ENCODE measurements at places on chromosomes 1 and 21.

- DNase-seq, result no peak
These were observed 8.3 kb downstream of the NHLH2 start for GRCh38 chr1:115832651-115833050.

- no peak for DNase-seq
These were observed 1.9 kb upstream of the TPM3 start for GRCh38 chr1:154193821-154194220.

- DNase-seq, result no peak
These were observed 136.6 kb downstream of the PROX1 start for GRCh38 chr1:214124281-214124805.

DNA sequence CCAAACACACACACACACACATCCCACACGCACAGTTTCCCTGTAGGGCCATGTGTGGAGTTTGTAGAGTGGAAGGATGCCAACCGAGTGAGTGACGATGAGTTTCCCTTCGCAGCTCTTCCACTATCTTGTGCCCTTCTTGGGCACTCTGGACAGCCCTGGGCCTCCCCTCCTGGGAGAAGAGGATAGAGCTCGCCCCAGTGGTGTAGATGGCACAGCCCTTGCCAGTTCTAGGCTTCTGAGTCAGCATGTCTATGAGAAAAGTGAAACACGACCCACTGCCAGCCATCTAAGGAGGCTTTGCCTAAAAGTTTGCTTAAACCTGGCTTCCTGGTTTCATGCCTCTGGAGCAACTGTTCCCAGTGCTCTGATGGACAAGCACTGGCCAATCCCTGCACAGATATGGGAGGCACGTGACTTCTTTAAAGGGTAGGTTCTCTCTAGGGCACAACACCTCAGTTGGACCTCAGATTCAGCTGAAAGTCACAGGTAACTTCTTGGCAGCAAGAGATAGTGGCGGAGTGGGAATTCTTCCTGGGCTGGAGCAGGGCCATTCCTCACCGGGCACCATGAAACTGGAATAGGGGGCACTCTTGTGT lies 195.9 kb upstream of the GALNT2 start:
- no peak for DNase-seq

GRCh38 chr1:87197641-87198040 lies 131.0 kb upstream of the LMO4 start:
- DNase-seq, result no peak

DNA sequence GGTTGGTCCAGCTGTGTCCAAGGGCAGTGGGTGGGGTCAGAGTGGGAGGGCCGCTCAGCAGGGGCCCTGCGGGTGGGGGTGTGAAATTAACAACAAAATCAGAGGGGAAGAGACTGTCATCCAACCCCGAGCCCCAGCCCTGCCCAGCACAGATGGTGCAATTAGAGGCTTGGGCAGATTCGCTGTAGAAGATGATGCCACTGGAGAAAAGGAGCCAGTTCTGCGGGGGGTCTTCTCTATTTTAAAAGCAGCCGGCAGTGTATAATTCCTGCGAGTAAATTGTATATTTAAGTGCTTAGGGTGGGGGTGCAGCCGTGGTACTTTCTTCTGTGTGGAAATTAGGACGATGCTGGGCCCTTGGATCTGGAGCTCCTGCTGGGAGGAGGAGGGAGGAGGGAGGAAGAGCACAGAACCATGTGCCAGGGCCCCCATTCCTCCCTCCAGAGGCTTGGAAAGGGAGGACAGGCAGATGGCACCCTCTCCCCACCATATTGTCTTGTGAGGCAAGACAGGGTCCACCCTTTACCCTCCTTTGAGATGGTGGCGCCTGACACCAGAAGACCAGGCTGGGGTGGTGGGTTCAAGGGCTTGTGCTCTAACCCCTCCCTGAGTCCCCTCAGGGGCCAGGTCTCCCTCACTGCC lies 89.2 kb downstream of the ACTL8 start:
- DNase-seq, result no peak

- DNase-seq, result no peak
These were observed 23.6 kb upstream of the ANGPTL3 start for GRCh38 chr1:62573675-62574074.

- no peak for DNase-seq
These were observed 14.0 kb downstream of the SESN2 start for GRCh38 chr1:28273216-28273860.

- peak; percentile 94 for DNase-seq
These were observed 31.2 kb downstream of the CHD1L start for GRCh38 chr1:147273409-147274336.

GRCh38 chr21:39481886-39482285 lies 30.1 kb downstream of the SH3BGR start:
- DNase-seq, result no peak

- DNase-seq, result no peak
These were observed 41.0 kb downstream of the ATP2B4 start for GRCh38 chr1:203667616-203668015.

DNA sequence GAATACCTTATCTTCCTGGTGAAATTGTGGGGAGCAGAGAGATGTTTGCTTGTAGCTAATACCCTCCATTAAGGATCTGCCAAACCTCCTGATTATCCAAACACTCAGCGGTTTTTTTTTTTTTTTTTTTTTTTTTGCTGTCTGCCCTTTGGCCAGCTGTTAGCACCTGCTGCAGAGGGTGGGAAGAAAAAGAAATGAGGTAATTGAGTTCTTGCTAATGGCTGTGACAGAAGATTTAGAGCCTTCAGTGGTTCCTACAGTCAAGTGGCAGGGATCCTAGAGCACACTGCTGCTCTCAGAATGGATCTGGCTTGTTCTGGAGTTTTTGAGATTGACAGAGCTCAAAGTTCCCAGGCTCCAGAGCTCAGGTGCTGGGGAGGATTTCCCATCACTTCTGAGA lies 342.5 kb downstream of the DISC1 start:
- no peak for DNase-seq

DNA sequence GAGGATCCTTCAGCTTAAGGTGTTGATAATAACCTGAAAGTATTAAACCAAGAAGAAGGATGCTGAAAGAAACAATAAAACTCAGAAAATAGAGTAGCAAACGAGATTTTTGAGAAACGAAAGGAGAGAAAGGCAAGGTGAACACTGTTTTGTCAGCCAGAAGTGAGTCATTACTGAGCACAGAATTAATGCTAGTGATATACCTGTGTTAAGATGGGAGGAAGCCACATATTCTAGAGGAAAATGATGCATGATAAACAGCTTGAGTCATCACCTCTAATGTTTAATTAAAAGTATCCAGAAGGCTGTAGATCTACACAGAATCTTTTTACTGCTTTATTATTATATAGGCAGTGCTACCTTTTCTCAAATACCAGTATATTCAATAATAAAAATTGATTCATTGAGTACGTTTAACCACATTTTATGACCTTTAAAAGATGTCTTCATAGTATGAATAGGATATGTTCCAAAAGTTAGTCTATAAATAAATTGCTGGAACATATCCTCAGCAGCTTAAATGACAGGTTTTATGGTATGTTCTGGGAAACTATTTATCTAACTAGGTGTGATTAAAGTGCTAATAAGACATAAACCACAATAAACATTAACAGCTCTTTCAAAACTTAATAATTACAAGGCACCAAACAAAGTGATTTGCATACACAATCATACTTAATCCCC lies 10.3 kb downstream of the SH3GLB1 start:
- no peak for DNase-seq

- no peak for DNase-seq
These were observed 12.7 kb downstream of the NFASC start for GRCh38 chr1:204883405-204883804.

- no peak for DNase-seq
These were observed 4.8 kb downstream of the CTH start for GRCh38 chr1:70415882-70416281.

GRCh38 chr1:41905093-41905675 lies 13.5 kb downstream of the HIVEP3 start:
- DNase-seq, result no peak

DNA sequence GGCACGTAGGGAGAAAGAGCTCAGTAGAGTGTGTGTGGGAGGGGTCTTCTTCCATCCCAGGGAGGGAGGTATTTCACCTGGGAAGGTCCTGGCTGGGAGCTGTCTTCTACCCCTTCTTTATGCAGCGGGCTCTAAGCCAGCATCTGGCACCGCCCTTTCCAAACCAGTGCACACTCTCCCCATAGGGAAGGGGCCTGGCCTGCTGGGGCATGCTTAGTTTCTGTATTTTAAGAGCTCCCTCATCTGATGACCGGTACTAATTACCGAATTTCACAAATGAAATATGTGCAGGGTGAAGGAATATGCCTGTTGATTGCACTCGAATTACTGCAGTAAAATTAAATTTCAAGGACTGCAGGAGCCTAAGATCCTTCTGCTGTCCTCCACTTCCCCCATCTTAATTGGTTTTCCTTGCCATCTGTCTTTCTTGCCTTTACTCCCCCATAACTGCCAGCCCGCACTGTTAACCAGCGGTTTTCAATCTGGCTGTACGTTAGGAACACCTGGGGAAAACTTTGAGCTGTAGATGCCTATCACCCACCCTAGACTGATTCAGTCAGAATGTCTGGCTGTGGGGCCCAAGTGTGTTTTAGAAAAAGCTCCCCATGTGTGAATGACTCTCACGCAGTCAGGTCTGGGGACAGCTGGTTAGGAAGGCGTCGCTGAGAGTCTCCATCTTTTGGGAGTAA lies 20.1 kb downstream of the GALNT2 start:
- no peak for DNase-seq

DNA sequence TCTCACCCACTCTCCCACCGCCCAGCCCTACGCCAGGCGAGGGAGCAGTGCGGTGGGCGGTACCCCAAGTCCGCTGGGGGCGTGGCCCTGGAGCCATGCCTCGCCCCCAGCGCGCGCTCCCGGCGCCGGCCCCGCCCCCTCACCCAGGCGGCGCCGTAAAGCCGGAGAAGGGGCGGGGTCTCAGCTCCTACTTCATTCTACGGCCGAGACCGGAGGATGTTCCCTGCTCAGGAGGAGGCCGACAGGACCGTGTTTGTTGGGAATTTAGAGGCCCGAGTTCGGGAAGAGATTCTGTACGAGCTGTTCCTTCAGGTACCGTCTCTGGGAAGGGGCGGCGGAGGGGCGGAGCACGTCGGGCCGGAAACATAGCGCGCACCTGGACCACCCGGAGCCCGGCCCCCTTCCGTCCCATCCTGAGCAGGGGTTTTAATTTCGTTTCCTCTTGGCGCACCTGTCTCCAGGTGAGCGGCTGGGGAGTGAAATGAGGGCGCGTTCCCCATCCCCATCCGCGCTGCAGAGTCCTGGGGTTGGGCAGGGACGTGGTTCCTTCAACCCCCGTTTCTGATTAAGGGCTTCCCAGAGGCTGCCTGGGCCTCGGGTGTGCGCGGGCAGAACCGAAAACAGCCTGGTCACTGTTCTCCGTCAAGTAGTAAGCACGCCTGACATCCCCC lies at the start of gene RBM11:
RBM11 (plus strand) TSS at position 187 of the 671 bp plus-strand sequence; CDS start at position 217, 30 bp downstream.
- peak; percentile 9 for DNase-seq

DNA sequence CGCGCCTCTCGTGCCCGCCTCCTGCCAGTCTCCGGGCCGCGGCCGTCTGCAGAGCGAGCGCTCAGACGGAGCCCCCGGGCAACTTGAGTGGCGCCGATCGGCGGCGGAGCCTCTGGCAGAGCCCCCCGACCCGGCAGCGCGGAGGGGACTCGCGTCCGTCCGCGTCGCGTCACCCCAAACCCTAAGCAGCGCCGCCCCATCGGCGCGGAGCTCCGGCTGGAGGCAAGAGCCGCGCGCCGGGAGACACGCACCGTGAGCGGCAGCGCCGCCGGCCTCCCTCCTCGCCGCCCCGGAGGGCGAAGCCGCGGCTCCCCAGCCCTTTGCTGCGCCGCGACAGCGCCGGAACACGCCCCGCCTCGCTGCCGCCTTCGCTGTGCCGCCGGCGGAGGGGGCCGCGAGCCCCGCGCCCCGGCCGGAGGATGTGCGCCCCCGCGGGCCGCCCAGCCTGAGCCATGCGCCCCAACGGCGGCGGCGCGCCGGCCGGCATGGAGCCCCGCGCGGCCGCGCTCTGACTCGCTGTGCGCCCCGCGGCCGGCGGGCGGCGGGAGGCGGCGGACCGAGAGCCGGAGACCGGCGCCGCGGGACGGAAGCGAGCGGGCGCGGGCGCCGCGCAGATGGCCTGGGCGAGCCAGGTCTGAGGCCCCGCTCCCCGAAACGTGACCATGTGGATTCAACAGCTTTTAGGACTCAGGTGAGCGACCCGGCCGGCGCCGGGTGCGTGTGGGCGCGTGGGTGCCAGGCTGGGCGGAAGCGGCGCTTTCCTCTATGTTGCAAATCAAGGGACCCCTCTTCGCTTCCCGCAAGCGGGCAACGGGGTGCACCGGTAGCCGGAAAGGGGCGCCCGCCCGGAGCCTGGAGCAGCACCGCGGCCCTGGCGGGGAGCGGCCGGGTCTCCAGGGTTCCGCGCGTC lies 610 bp downstream of the AJAP1 start:
- DNase-seq, result no peak

- DNase-seq, result no peak
These were observed 5.2 kb upstream of the BACH1 start for GRCh38 chr21:29293495-29293894.

- DNase-seq, result peak; percentile 47
These were observed 785.2 kb upstream of the B3GALT2 start for GRCh38 chr1:193971595-193971994.

GRCh38 chr1:1164701-1165451 lies 8.8 kb upstream of the TTLL10 start:
- no peak for DNase-seq

GRCh38 chr1:39701049-39701439 lies 9.8 kb upstream of the HPCAL4 start:
- no peak for DNase-seq

DNA sequence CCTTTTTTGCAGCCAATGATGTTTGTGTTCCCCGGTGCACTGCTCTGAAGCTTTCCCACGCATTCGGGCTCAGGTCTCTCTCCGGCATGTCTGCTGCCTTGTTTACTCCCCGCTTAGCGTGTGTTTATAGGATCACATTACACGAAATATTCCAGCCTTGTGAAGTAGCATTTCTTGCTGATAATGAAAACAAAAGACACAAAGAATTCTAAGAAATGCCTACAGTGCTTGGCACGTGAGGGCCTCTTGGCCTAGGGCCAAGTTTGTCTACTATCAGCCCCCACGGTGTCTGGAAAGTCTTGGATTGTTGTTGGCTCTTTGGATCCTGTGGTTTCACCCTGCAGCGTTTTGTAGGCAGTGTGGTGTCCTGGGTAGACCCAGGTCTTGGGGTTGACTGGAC lies 11.2 kb upstream of the GSTM4 start:
- DNase-seq, result peak; percentile 38

GRCh38 chr1:43204394-43204793 lies 32.3 kb downstream of the CFAP57 start:
- DNase-seq, result no peak

DNA sequence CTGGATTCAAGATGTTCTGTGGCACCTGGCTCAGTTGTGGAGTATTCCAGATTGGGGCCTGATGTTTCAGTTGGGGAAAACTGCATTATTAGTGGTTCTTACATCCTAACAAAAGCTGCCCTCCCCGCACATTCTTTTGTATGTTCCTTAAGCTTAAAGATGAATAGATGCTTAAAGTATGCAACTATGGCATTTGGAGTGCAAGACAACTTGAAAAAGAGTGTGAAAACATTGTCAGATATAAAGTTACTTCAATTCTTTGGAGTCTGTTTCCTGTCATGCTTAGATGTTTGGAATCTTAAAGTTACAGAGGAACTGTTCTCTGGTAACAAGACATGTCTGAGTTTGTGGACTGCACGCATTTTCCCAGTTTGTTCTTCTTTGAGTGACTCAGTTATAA lies 7.2 kb downstream of the FPGT start:
- no peak for DNase-seq
